T follicular helper cell (primary cell): ENCODE measurements at places on chromosomes 4 and X.

DNA sequence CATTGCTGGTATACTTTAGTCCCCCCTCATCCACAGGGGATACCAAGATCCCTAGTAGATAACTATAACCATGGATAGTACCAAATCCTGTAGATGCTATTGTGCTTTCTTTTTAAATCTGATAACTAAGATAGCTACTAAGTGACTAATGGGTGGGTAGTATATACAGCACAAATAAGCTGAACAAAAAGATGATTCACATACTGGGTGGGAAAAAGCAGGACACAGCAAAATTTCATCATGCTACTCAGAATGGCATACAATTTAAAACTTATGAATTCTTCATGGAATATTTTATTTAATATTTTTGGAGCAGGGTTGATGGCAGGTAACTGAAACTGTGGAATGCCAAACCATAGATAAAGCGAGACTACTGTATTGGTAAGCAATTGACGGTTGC lies 161.6 kb downstream of the IL15 start:
- no peak for DNase-seq

DNA sequence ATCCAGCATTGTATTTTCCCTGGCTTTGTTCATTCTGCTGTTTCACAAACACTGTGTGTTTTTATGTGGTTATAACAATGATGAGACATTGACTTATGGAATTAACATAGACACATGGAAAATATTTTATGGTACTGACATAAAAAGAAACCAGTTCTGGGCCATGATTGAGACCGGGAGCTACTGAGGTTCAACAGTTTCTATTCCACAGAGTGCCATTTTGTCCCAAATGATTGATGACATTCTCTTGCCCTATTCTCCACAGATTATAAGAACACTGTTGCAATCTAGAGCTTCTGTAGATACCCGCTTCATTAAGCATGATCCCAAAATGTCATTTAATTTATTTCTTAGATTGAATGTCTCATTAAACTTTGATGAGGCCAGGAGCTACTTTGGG lies 326.8 kb downstream of the RPA4 start:
- no peak for DNase-seq

GRCh38 chr4:184856277-184856609 lies 30.5 kb upstream of the ACSL1 start:
- DNase-seq: no peak

GRCh38 chrX:30995060-30995700 lies 76.7 kb downstream of the FTHL17 start:
- DNase-seq: no peak

GRCh38 chr4:52197306-52197705 lies 146.2 kb downstream of the SPATA18 start:
- DNase-seq: no peak

GRCh38 chr4:85966373-85966772 lies 393.5 kb downstream of the MAPK10 start:
- no peak for DNase-seq

GRCh38 chrX:131366407-131366806 lies 77.3 kb upstream of the IGSF1 start:
- DNase-seq: no peak

- no peak for DNase-seq
Measured at GRCh38 chr4:84145176-84145575, 353.9 kb downstream of the NKX6-1 start.
